ENCODE measurements at places on chromosomes 5 and 9. TPM values are rescaled to one million over a fixed set of nuclear protein-coding genes. Genes with fewer than 3 reads are reported as not detected.

DNA sequence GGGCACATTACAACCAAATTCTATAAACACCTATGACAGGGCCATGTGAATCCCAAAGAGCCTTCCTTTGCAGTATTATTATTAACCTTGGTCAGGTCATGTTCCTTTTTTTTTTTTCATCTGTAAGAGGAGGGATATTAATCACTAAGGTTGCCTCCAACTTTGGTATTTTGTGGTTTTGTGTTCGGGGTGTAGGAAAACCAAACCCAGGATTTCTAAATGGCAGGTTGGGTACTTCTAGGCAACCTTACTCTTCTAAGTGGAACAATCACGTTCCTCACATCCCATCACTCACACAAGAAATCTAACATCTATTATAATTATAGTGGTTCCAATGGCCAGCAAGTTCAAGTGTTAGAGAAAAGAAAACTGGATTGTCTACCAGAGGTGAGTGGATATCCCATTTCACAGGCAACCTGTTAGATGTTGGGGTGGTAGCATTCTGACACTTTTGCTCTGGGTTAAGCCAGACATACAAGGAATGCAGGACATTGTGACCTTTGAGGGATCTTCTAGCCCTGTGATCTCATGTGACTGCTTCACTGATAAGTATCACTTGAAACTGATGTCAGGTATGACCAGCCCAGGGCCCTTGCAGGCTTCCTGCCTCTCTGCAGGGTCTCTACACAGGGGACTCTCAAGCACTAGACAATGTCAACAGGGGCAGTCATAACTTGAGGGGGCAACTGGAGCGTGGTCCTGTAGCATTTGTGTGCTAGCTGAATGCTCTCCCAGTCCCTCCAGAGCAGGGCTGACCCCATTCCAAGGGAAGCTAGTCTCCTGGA lies 126.2 kb upstream of the VLDLR start:
- H3K27ac ChIP-seq, result peak overlapping the region; percentile 1
- H3K27me3 ChIP-seq, result no peaks in the 10 kb centered on the region
- DNase-seq, result no peak
- no peaks in the 10 kb centered on the region for H3K36me3 ChIP-seq
- peaks cover 28% of the 10 kb centered on the region for H3K4me1 ChIP-seq

GRCh38 chr9:135037521-135038250 lies 49.8 kb upstream of the OLFM1 start:
- no peak overlapping the region for H3K4me3 ChIP-seq
- no peaks in the 10 kb centered on the region for H3K4me1 ChIP-seq
- H3K27ac ChIP-seq, result no peak overlapping the region
- H3K36me3 ChIP-seq, result no peaks in the 10 kb centered on the region
- DNase-seq, result no peak
- H3K27me3 ChIP-seq, result peaks cover 24% of the 10 kb centered on the region

DNA sequence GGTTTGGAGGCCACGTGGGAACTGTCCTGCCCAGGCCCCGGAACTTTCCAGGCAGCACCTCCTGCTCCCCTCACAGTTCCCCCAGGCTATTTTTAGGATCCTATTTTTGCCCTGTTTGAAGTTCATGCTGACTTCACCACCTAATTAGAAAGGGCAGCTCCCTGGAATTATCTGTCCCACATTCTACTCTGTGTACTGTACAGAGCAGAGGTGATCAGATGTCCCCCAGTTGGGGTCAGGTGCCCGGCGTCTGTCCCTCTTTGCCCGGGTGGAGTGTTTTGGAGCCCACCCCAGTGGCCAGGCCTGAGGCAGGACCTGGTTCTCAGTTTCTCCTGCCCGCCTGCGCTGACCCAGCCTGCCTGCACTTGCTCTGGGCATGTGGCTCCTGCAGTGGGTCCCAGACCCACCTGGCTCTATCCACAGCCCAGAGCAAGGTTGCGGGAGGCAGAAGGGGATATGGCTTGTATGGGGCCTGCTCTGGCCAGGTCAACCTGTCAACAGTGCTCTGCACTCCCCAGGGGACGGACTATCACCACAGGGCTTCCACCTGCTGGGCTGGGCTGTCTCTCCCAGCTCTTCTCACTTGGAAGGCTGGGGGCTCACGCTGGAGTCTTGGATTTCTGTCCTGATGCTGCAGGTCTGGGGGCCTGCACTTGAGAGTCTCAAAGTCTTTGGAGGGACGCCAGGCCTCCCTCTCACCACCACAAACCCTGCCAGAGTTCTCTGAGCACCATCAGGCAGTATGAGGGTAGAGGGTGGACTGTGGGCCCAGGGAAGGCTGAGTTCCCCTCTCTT lies 268.3 kb downstream of the GADD45G start:
- H3K4me3 ChIP-seq, result no peak overlapping the region
- H3K27ac ChIP-seq, result peak overlapping the region; percentile 73
- no peak for DNase-seq
- no peaks in the 10 kb centered on the region for H3K36me3 ChIP-seq
- peaks cover 58% of the 10 kb centered on the region for H3K4me1 ChIP-seq

PCDH12 gene
- total RNA-seq, result 2.7 TPM
